ENCODE measurements at places on chromosomes 5 and 9. TPM values are rescaled to one million over a fixed set of nuclear protein-coding genes. Genes with fewer than 3 reads are reported as not detected.

Gene KCTD16
- total RNA-seq: 3.2 TPM

GRCh38 chr5:91224969-91225368 lies 158.1 kb downstream of the ARRDC3 start:
- H3K27ac ChIP-seq: no peak overlapping the region
- H3K4me1 ChIP-seq: no peaks in the 10 kb centered on the region
- no peak for DNase-seq
- no peak overlapping the region for H3K4me3 ChIP-seq
- H3K27me3 ChIP-seq: no peaks in the 10 kb centered on the region

GRCh38 chr9:129574911-129575585 lies 45.9 kb downstream of the C9orf50 start:
- no peak overlapping the region for H3K27ac ChIP-seq
- no peak for DNase-seq

- H3K4me3 ChIP-seq: no peak overlapping the region
- no peaks in the 10 kb centered on the region for H3K27me3 ChIP-seq
- DNase-seq: no peak
- H3K27ac ChIP-seq: no peak overlapping the region
- H3K36me3 ChIP-seq: no peaks in the 10 kb centered on the region
- H3K4me1 ChIP-seq: no peaks in the 10 kb centered on the region
Measured at GRCh38 chr5:38527475-38527874, 29.0 kb downstream of the LIFR start.

DNA sequence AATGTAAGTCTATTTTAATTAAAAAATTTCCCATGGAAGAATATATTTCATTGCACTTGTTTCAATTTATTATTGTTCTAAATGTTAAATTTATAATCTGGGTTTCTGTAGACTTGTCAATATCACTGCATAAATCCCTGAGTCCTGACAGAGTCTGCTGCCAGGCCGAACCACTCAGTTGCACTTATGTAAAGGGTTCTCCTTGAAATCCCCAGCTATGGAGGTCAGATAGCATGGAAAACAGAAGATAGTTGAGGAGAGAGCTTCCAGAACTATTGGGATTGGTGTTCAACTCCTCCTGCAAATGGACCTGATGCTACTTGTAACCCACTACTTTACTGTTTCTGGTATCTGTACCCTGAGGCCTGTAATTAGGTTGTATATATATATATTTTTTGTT lies 37.2 kb downstream of the KDM4C start:
- H3K4me1 ChIP-seq: peaks cover 3% of the 10 kb centered on the region
- no peak for DNase-seq
- peaks cover 2% of the 10 kb centered on the region for H3K36me3 ChIP-seq
- no peak overlapping the region for H3K4me3 ChIP-seq
- H3K27me3 ChIP-seq: no peaks in the 10 kb centered on the region

Data from pancreas (tissue), 10 donors.